Heart left ventricle (tissue), 16 donors: ENCODE measurements at places on chromosomes 11 and 22. TPM values are rescaled to one million over a fixed set of nuclear protein-coding genes. Genes with fewer than 3 reads are reported as not detected.

Gene GRAMD1B
- 8.6 TPM for polyA plus RNA-seq

Gene DLAT
- polyA plus RNA-seq: 48.7 TPM

Gene OR5T2
- not detected for polyA plus RNA-seq

Gene RFPL1
- not detected for polyA plus RNA-seq

Gene FOSL1
- polyA plus RNA-seq: 48.1 TPM

DNA sequence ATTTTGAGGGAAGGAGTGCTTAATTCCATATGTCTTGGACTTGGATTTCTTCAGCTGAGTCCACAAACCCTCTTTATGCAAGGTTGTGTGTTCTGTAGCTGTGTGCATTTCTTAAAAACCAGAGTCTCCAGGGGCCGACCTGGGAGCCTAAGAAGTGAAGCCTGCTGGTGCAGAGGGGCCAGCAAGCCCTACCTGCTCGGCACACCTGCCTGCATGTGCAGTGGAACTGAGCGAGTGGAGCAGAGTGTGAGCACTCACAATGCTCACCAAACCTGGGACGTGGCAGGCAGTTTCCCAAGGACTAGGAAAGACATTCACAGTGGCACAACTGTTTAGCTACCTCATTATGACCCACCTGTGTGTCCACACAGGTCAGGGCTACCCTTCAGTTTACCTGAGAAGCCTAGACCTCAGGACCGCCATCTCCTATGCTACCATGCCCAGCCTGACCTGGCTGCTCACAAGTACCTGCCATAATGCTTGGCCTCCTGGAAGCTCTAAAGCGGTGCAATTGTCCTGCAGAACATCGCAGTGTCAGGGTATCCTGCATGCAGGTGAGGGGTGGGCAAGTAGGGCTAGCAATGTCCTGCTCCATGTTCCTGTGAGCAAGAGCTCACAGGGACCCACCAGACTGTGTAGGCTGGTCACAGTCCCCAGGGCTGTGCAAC is 3.8 kb downstream of the C22orf39 start:
- DNase-seq: no peak

- DNase-seq: no peak
Observed at GRCh38 chr11:27558401-27558800, 51.8 kb upstream of the LIN7C start.

DNA sequence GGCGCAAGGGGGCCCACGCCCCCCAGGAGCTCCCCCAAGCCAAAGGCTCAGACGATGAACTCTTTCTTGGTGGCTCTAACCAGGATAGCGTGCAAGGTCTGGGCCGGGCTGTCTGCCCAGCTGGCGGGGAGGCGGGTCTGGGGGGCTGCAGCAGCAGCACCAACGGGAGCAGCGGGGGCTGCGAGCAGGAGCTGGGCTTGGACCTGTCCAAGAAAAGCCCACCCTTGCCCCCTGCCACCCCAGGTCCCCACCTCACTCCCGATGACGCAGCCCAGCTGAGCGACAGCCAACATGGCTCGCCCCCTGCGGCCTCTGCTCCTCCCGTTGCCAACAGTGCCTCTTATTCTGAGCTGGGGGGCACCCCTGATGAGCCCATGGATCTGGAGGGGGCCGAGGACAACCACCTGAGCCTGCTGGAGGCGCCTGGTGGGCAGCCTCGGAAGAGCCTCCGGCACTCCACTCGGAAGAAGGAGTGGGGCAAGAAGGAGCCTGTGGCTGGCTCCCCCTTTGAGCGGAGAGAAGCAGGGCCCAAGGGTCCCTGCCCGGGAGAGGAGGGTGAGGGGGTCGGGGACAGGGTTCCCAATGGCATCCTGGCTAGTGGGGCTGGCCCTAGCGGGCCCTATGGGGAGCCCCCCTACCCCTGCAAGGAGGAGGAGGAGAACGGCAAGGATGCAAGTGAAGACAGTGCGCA is 21.6 kb upstream of the TMEM191C start:
- DNase-seq: no peak

- no peak for DNase-seq
Observed at GRCh38 chr11:70402016-70402415, 3.7 kb downstream of the CTTN start.

DNA sequence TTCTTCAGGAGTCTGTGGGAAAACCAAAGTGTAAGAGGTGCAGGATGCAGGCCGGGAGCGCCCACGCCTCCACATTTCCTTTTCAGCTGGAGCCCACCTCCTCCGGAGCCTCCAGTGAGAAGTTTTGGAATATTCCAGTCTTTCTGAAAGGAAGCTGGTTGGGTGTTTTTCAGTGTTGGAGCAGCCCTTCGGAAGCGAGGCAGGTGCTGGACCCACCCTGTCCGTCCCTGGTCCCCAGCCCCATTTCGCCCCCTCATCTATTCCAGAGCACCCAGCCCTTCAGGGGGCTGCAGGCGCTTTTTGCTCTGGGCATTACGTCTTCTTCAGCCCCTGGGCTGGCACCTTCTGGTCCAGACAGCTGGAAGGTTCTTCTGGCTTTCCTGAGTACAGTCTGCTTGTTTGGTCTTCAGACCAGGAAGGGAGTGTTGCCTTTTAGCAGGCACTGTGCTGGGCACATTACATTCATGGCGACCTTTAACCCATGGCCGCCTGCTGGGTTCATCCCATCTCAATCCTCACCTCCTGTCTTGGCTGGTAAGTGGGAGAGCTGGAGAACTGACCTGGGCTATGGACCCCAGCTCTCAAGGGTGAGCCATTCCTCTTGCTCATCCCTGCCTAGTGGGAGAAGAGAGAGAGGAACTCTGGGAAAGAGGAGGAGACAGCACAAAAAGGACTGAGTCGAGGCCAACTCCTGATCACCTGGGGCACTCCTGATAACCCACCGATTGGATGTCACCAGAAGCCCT is 710 bp upstream of the THY1 start:
- DNase-seq: no peak

- DNase-seq: no peak
Observed at GRCh38 chr22:42270176-42270509, 310 bp downstream of the TCF20 start.

GRCh38 chr11:24837112-24837511 is 340.3 kb downstream of the LUZP2 start:
- DNase-seq: no peak

GRCh38 chr11:20443596-20443995 is 56.1 kb downstream of the PRMT3 start:
- DNase-seq: no peak

- DNase-seq: no peak
Observed at GRCh38 chr11:10592331-10592730, 23.9 kb upstream of the LYVE1 start.
